ENCODE measurements at places on chromosomes 5 and 9. TPM values are rescaled to one million over a fixed set of nuclear protein-coding genes. Genes with fewer than 3 reads are reported as not detected.
A peak's percentile ranks its signal among the peaks of the same experiment; 100 is the strongest.

DNA sequence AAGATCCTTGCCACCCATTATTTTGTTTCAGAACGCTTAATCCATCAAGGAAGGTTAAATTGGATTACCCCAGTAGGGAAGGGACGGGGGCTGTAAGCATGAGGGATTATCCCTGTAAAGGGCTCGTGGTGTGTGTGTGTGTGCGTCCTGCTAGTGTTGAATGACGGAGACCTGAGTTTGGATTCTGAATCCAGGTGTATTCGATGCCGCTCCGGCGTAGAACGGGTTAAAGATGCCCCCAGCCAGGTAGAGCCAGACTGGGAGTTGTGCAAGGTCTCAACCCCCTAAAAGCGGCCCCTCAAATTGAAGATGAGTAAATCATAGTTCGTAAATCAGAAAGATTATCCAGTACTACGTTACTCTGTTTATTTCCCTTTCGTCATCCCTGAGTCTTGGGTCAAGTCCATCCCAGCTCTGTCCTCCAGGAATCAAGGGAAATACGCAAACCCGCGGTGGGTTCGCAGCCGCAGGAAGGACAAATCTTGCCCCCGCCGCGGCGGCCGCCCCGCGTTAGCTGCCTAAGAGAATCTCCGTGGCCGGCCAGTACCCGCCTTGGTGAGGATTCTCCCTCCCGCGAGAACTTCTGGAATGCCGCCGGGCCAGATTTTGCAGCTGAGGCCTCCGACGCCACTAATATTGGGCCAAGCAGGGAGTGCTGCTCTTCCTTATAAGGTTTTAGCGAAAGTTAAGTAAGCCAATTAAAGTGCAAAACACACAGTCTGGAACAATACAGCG is 586 bp upstream of the MTAP start:
- peaks cover 22% of the 10 kb centered on the region for H3K27me3 ChIP-seq
- peaks cover 28% of the 10 kb centered on the region for H3K4me1 ChIP-seq
- peak; percentile 85 for DNase-seq
- H3K36me3 ChIP-seq, result peaks cover 10% of the 10 kb centered on the region
- peak overlapping the region; percentile 99 for H3K4me3 ChIP-seq

GRCh38 chr9:34862043-34862442 is 96.0 kb upstream of the PHF24 start:
- no peaks in the 10 kb centered on the region for H3K36me3 ChIP-seq
- no peak for DNase-seq
- H3K4me1 ChIP-seq, result no peaks in the 10 kb centered on the region
- no peak overlapping the region for H3K27ac ChIP-seq
- H3K4me3 ChIP-seq, result no peak overlapping the region

The SLC46A2 gene
- total RNA-seq, result 0.14 TPM

The SMIM32 gene
- total RNA-seq, result 12.8 TPM

The BRD3 gene
- total RNA-seq, result 72.4 TPM

The SEMA5A gene
- total RNA-seq, result 92.9 TPM
